ENCODE measurements at places on chromosomes 4 and X. TPM values are rescaled to one million over a fixed set of nuclear protein-coding genes. Genes with fewer than 3 reads are reported as not detected.

LUZP4 gene
- total RNA-seq: not detected

TCEAL6 gene
- not detected for total RNA-seq

CABS1 gene
- total RNA-seq: not detected

SSX4B gene
- total RNA-seq: not detected

CPZ gene
- total RNA-seq: not detected

PDLIM3 gene
- total RNA-seq: 17.1 TPM

FGFBP2 gene
- total RNA-seq: not detected
